ENCODE measurements at places on chromosomes 2 and 18.

DNA sequence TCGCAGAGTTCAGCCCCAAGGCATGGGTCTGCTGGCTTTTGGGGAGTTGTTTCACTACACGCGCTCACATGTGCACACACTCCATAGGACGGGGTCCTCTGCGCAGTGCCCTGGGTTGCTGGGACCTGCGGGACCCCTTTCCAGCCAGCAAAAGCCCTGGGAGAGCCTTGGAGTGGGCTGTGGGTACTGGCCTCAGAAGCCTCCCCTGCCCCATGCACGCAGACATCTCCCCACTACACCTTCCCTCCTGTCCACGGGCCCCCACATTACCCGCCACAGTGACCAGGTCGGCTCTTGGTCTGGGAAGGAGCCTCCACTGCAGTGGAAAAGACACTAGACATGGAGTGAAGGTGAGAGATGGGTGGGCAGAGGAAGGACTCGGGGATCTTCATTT is 48.5 kb downstream of the FAM168B start:
- DNase-seq, result no peak

DNA sequence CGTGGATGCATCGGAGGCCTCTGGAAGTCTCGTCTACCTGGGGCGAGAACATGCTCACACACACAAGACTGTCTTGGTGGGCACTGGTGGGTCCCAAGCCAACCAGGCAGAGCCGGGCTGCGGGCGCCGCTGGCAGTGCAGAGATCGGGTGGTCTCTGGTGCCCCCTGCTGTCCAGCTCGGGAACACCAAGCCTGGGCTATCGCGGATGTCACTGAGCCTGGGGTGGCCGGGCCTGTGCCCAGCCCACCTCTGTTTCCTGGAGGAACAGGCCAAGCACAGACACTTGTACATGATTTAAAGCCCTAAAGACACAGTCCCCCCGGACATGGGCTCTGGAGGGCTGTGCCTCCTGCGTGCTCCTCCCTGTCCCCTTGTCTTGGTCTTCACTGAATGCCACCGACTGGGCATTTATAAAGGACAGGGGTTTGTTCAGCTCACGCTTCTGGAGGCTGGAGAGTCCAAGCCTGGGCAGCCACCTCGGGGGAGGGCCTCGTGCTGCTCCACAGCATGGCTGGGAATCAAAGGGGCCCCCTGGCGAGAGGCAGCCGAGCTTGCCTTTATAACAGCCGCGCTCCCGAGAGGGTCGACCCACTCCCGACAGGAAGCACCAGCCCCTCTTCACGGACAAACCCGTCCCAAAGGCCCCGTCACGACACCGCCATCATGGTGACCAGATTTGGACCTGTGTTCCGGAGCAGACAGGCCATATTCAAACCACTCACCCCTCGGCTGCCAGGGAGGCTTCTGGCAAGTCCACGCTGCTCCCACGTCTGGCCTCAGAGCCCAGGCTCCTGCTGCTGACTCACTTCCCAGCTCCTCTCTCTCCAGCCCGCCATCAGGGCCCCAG is 3.6 kb upstream of the OTOS start:
- DNase-seq, result peak; percentile 82

- DNase-seq, result peak; percentile 59
Measured at GRCh38 chr2:1817256-1818051, 73.1 kb upstream of the PXDN start.

- no peak for DNase-seq
Measured at GRCh38 chr18:11861583-11862288, 10.5 kb downstream of the CHMP1B start.

DNA sequence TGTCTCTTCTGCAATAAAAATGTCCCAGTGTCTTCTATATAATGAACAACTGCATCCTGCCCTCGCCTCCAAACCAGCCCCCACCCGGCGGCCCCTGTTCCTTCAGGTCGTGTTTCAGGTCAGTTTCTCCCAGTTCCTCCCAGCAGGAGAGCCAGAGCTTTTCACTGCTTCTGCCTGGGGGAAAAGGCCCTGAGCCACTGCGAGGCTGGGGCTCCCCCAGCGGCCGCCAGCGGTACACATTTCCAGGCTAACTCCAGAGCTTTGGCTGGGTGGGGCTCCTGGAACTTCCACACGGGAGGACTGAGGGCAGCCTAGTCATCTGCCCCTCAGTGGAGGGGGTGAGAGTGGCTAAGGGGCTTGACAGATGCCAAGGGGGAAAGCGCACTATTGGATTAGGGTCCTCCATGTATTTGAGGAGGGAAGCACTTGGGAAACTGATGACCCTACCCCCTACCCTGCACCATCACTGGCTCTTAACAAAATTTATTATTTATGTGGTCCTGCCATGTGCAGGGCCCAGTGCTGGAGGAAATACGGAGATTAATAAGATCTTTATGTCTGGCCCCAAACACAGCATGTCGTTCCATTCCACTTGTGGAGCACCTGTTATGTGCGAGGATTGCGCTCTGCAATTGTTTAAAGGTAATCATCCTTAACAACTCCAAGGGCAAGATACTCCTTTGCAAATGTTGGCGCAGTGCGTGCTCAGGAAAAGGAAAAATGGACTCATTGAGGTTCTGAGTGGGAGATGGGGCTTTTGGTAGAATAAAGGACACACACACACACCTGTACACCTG is 17.3 kb upstream of the CYS1 start:
- no peak for DNase-seq

- DNase-seq, result no peak
Measured at GRCh38 chr2:53740170-53740569, 27.4 kb upstream of the CHAC2 start.

DNA sequence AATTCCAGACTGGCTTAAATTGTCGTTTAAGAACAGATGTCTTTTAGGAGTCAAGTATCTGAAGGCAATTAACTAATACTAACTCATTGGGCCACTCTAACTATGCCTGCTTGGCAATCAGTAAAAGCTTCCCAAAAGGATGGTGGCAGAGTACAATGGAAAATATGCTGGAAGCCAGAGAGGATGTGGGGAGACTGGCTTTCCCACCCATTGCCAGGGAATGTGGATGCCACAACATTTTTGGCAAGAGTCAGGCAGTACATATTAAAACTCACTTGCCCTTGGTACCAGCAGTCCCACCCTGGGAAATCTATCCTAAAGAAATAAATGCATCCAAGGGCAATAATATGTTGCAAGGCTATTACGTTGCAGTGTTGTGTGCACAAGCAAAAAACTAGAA is 74.0 kb upstream of the FZD7 start:
- DNase-seq, result no peak

DNA sequence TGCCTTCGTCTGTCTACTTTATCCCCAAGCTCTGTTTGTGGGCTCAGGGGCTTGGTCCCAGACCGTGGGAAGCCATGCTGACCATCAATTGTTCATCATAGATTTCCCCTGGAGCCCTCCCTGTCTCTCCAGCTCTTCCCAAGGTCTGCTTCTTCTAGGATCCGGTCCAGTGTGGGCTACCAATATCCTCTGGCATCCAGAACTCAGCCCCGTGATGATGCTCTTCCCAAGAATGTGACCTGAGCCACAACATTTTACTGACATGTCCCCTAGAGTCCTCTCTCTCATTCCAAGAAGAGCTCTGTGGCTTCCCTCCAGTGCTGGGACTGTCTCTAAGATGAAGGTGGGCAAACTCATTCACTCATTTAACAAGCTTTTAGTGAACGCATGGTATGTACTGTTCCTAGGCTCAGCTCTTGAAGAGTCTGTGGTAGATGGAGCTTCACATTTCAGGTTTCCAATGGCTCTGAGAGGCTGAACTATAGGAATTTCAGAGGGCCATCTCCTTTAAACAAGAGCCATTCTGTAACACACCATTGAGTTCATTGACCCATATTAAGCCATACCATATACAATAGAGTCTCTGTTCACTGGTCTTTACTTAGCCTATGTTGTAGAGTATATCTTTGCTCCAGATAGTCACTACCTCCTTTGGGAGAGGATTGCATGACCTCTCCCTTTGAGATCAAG is 142.0 kb upstream of the APCDD1 start:
- no peak for DNase-seq

DNA sequence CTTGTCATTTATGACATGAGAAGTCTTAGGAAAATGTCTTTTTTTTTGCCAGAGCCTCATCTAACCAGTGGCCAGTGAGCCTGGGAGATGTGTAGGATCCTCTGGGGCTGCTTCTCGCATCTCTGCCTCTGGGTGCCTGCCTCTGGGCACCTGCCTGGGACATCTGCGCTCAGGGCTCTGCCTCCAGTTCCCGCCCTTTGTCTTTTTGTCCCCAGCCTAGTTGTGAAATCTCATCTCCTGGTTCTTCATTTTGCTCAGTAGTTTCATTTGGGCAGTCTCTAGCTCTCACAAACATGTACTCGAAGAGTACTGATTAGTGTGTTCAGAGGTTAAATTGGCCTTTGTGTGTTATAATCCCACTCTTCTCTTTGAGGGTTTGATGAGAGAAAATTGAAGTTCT is 92.0 kb downstream of the LTBP1 start:
- DNase-seq, result no peak

DNA sequence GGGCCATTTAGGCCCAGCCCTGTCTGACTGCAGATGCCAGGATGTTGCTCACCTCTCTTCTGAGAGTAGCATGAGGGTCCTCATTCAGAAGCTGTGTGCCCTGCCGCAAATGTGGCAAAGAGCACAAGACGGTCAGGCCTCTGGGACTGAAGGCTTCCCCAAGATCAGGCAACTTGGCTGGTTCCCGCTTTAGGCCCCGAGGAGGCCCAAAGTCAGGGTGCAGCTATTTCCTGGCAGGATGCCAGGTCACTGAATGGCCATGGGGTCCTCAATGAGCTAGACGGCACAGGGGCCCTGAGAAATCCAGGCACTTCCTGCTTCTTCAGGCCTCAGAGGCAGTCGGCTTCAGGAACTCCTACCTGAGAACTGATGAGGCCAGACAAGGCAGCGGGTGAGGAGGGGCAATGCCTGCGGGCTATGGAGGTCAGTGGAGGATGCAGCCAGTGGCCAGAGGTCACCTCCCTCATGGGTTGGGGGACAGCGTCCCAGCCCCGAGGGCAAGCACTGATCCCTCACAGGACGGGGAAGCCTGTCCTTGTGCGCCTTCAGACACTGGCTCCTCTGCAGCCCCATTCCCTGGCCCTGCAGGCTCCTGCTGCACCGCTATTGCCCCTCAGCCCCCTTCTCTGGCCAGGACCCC is 44.9 kb downstream of the LMAN2L start:
- no peak for DNase-seq

DNA sequence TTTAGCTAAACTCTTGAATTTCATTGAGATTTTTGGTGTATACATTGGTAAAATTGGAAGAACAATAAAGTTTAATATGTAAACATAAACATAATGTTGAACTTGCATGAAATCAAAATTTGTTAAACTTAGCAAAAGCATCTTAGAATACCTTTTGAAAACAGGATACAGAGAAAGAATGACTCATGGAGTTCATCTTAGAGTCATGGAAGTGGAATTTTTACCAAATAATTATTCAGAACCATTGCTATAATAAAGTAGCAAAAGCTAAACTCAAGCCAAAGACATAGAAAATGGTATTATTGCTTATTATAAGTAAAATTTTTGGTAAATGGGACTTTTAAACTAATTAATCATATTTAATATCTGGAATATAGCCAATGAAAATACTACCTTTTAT is 841.6 kb upstream of the SLC39A10 start:
- DNase-seq, result no peak

- no peak for DNase-seq
Measured at GRCh38 chr2:23037596-23037995, 347.4 kb upstream of the KLHL29 start.

GRCh38 chr2:15729709-15730544 is 138.3 kb downstream of the DDX1 start:
- no peak for DNase-seq

- DNase-seq, result no peak
Measured at GRCh38 chr18:456361-457139, 44.0 kb downstream of the COLEC12 start.

DNA sequence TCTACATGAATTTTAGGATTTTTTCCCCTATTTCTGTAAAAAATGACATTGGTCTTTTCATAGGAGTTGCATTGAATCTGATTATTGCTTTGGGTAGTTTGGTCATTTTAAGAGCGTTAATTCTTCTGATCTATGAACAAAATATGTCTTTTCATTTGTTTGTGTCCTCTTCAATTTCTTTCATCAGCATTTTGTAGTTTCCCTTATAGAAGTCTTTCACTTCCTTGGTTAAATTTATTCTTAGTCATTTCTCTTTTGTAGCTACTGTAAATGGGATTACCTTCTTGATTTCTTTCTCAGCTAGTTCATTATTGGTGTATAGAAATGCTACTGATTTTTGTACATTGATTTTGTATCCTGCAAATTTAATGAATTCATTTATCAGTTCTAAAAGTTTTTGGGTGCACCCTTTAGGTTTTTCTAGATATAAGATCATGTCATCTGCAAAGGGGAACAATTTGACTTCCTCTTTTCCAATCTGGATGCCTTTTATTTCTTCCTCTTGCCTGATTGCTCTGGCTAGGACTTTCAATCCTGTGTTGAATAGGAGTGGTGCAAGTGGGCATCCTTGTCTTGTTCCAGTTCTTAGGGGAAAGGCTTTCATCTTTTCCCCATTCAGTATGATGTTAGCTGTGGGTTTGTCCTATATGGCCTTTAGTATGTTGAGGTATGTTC is 36.6 kb upstream of the AAK1 start:
- no peak for DNase-seq

- no peak for DNase-seq
Measured at GRCh38 chr2:189104934-189105333, 74.6 kb downstream of the COL5A2 start.

DNA sequence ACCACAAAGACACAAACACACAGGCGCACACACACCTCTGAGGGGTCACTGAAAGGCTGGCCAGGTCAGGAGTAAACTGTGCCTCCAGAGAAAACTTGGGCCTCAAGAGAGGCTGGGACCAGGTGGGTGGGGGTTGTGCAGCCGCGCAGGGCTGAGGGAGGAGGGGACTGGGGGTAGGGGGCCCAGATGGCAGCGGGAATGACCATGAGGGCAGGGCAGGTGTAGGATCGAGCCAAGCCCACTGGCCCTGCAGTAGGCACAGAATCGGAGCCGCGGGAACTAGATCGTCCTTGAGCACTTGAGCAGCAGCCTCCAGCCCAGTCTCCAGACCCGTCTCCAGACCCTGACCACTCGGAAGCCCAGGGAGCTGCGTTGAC is 36.8 kb downstream of the ANKMY1 start:
- no peak for DNase-seq

DNA sequence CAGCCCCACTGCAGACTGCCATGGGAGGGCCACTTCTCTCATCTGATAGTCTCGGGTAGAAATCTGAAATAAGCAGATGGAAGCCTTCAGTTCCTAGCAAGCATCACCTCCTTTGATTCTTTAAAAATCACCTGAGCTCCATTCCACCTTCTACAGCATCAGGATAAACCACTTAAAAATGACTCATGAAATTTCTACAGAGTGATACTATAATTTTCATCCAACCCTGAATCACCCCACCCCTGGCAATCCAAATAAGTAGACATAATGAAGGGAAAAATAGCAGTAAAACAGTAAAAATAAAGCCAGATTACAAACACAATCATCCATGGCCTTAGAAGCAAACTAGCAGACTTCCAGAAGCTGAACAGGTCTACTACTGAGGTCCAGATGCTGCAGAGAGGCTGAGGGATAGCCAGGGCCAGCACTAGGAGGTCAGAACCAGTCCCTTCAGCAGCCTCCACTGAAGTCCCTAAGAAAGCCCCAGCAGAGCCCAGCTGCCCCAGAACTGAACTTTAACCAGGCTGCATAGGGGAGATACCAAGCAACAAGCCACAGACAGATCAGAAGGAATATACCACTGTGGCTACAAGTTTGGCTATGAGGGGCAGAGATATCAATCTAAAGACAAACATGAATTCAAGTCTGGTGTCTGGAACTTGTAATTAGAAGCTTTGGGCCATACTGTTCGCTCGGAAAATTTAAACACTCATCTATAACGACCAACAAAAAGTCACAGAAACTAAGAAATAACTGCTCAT is 54.7 kb upstream of the RNU4ATAC start:
- DNase-seq, result no peak

All from stimulated activated CD4-positive, alpha-beta T cell treated with anti-CD3 and anti-CD28 coated beads, Interleukin-1b, Interleukin-23, amount 100 ng/mL, for 4 hours (primary cell).